ENCODE measurements at places on chromosomes 3 and 15.

- DNase-seq, result no peak
Observed at GRCh38 chr3:188097791-188098190, 56.2 kb upstream of the LPP start.

DNA sequence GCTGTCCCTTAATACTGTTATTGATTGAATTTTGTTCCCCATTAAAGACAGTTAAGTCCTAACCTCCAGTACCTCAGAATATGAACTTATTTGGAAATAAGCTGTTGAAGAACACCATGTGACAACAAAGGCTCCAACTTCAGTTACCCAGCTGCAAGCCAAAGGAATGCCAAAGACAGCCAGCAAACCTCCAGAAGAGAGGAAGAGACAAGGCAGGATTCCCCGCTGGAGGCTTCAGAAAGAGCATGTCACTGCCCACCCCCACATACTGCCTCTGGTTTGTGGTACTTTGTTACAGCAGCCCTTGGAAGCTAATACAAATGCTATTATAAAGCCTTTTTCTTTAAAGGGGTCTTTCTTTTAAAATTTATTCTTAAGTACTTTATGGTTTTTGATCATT is 18.4 kb upstream of the NEK10 start:
- no peak for DNase-seq

DNA sequence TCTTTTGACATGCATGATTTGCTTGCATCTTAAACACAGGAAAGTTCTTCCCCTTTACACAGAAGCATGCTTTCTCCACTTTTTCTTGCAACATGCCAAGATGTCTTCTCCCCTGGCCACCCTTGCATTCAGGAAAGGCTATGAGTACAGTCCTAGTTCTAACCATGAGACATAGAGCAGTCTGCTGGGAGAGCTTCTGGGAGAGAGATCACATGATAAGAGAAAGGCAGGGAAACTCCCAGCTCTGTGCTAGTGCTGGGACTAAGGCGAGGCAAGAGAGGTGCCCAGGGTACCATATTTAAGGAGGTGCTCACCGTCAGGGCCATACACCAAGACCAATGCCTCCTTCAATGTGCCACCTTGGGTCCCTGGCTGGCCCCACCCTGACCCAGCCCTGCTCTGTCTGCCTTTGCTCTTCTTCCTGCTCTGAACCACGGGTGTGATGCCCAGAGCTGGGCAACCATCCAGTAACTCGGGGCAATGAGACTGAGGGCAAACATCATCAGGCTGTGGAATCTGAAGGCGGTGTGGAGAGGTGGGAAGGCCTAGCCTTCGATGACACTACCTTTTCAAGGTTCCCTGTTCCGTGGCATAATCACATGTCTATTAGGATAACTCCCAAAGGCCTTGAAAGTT is 77.4 kb upstream of the PRR20G start:
- DNase-seq, result no peak

DNA sequence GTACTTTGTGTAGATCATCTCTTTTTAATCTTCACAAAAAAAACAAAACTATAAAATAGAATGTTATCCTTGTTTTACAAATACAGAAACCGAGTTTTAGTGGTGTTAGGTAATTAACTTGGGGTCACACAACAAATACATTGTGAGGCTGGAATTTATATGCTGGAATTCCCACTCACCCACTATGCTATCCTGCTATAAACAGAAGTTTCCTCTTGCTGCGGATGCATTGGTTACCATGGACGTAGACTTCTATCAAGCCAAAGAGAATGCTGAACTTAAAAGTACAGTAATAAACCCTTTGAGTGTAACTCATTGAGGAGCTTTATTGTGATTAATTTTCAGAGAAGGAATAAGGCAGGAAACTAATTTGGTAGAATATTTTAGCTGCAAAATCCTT is 9.2 kb downstream of the SNAP23 start:
- no peak for DNase-seq

- no peak for DNase-seq
Observed at GRCh38 chr3:27521872-27522265, 37.7 kb upstream of the SLC4A7 start.

DNA sequence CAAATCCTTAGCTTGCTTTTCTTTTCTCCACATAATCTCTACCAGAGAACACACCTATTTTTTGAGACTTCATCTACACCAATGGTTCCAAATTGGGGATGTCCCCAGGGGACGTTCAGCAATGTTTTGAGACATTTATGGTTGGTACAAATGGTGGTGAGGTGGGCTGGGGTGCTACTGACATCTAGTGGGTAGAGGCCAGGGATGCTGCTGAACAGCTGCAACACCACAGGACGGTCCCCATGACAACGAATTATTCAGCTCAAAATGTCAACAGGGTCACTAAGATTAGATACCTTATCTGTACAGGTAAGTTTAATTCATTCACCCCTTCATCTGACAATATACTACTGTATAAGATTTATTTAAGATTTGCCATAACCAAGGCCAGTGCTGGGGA is 14.4 kb downstream of the GK5 start:
- no peak for DNase-seq

Measured in renal cortex interstitium (tissue), 15 donors.